Bronchial smooth muscle cell (primary cell): ENCODE measurements at places on chromosomes 12 and 14. TPM values are rescaled to one million over a fixed set of nuclear protein-coding genes. Genes with fewer than 3 reads are reported as not detected.

RTN1 gene
- under 0.01 and 0.16 TPM in 2 replicates for total RNA-seq

REP15 gene
- total RNA-seq = 0.32 and 0.60 TPM in 2 replicates

HNRNPC gene
- total RNA-seq = 581 and 824 TPM in 2 replicates

TAS2R7 gene
- not detected in 2 replicates for total RNA-seq

AGAP2 gene
- total RNA-seq = 0.32 and 0.43 TPM in 2 replicates

PSMA3 gene
- total RNA-seq = 41.0 and 60.2 TPM in 2 replicates

FAM90A1 gene
- total RNA-seq = not detected in 2 replicates

GDF11 gene
- total RNA-seq = 4.5 and 5.0 TPM in 2 replicates

HOXC9 gene
- 0.52 and 0.63 TPM in 2 replicates for total RNA-seq

ACTN1 gene
- total RNA-seq = 146 and 155 TPM in 2 replicates

ING4 gene
- 41.0 and 41.6 TPM in 2 replicates for total RNA-seq

CARMIL3 gene
- under 0.01 and 0.17 TPM in 2 replicates for total RNA-seq

DYRK2 gene
- 12.9 and 46.5 TPM in 2 replicates for total RNA-seq

LMNTD1 gene
- 0.32 TPM in 1 of 2 replicates, not detected in the other for total RNA-seq

CEBPE gene
- 0.16 TPM in 1 of 2 replicates, not detected in the other for total RNA-seq

ASCL1 gene
- not detected in 2 replicates for total RNA-seq

NEUROD4 gene
- not detected in 2 replicates for total RNA-seq

FSCB gene
- total RNA-seq = under 0.01 TPM in 1 of 2 replicates, not detected in the other

ADCY6 gene
- 44.8 and 56.3 TPM in 2 replicates for total RNA-seq

ACSS3 gene
- total RNA-seq = 12.2 and 16.2 TPM in 2 replicates

SFSWAP gene
- total RNA-seq = 19.7 and 23.3 TPM in 2 replicates
